ENCODE measurements at places on chromosomes 2 and 18.

DNA sequence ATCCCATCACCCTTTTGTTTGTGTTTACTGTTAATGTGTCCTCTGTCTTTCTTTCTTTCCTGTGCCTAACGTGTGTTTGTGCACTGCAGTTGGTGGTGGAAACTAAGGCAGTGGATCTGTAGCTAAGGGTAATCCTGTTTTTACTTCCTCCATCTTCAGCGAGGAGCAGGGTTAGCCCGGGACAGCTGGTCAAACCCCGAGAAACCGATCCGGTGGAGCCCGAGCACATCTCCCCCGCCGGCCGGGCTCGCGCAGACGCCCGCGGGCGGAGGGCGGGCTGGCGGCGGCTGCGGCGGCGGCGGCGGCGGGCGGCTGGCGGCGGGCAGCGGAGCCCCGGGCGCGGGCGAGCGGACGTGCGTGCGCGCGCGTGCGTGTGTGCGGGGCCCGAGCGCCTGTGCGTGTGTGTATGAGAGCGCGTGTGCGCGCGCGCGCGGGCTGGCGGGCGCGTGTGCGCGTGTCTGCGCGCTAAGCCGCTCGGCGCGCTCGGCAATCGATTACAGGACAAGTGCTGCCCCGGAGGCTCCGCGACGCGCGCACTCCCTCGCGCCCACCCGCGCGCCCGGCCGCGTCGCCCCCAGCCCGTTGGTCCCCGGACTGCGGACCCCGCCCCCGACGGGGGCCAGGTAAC, at the start of gene IKZF2:
Gene IKZF2, minus strand, starts transcription at position 176 of the 628 bp plus-strand sequence. CDS start 2,983 bp downstream, outside the sequence.
- DNase-seq: peak; percentile 84

- no peak for DNase-seq
Measured at GRCh38 chr18:14093307-14093915, 38.8 kb downstream of the ZNF519 start.

GRCh38 chr2:189661957-189662321, 680 bp downstream of the ASNSD1 start:
- no peak for DNase-seq

GRCh38 chr2:13001408-13001807, 284.7 kb downstream of the TRIB2 start:
- DNase-seq: no peak

DNA sequence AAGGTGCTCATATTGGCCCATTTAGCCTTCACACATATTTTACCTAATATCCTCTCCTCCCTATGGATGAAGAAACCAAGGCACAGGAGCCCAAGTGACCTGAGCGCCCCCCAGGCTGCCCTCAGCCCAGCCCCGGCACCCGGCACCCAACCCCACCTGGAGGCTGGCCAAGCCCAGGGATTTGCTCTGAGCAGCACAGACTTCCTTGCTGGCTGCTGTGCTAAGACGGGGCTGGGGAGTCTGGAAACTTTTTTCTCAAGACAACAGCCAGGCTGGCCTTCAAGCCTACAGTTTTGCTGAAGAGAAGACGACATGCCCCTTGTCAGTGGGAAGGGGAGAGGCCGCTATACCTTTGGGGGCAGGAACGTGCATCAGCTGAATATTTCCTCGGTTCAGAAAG, 52.7 kb upstream of the LAMA1 start:
- DNase-seq: no peak

- no peak for DNase-seq
Measured at GRCh38 chr2:224846161-224846560, 130.0 kb upstream of the CCDC195 start.

DNA sequence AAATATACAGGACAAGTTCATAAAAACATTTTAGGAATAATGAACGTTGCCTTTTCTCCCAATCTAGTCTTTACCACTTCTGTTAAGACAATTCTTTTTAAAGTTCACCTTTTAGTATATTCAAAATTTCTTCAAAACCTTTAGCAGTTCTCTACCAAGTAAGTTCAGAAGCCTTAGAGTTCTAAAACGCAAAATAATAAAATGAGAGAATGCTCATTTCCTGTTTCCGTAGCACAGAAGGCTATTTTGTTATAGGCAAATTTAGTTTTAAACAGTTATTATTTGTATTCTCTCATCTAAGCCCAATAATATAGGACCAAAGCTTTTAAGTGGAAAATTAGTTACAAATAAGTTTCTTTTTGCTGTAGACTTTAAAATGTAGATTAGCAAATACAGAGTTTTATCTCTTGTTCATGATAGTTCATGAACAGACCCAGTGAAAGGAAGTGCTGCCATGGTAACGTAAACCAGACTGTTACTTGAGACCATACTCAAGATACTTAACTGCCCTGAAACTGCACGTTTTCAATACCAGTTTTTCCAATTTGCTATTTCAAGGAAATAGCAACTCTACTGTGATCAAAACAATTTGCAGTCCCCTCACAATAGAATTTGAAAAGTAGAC, 173.1 kb upstream of the STON1 start:
- no peak for DNase-seq

DNA sequence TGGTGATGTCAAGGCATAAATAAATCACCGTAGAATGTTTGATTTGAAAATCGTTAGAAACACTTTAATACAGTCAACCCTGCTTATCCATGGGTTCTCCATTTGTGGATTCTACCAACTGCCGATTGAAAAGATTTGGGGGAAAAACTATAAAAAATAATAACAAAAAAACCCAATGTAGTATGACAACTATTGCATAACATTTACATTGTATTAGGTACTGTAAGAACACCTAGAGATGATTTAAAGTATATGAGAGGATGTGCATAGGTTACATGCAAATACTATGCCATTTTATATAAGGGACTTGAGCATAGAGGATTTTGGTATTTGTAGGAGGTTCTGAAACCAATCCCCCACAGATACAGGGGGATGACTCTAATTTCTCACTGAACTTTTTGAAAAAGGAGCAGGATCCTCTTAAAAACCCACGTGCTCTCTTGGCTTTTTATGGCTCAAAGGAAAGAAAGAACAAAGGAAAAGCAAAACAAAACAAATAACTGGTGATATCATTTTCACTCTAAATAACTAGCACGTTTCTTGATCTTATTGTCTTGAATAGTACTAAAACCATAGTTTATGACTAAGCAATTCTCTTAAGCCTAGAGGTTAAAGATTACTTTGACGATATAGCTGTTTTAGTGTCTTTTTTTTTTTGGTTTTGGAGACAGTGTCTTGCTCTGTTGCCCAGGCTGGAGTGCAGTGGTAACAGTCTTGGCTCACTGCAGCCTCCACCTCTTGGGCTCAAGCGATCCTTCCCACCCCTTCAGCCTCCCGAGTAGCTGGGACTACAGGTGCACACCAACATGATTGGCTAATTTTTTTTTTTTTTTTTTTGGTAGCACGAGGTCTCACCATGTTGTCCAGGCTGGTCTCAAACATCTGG, 17.0 kb downstream of the GMCL1 start:
- DNase-seq: no peak

DNA sequence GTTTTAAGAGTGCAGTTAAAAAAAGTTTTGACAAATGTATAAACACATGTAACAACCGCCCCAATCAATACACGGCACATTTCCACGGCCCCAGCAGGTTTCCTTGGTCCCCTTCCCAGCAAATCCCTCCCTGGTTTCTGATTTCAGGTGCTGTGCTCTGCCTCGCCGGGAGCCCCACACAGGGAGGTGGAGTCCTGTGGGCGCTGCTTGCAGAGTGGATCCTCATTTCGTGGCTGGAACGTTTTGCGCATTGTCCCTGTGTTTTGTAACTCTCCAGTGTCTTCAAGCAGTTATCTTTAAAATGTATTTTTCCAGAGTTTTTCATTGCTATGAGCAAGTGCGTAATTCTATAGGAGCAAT, 124.8 kb downstream of the GALR1 start:
- DNase-seq: no peak

DNA sequence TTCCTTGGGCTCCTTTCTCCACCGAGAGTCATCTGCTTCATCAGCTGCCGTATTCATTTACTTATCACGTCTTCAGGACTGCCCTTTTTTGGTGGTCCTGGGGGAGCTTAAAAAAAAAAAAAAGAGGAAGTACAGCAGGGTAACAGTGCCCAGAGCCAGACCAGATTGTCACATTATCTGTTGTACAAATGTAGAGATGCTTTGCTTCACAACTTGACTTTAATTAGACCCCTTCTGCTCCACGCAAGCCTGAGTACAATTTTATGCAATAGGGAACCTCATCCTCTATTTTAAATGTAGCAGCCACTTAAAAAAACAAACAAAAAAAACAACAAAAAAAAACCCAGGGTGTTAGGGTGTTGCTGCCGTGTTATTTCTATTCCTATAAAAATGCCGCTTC, 128.3 kb downstream of the PRPF40A start:
- no peak for DNase-seq

DNA sequence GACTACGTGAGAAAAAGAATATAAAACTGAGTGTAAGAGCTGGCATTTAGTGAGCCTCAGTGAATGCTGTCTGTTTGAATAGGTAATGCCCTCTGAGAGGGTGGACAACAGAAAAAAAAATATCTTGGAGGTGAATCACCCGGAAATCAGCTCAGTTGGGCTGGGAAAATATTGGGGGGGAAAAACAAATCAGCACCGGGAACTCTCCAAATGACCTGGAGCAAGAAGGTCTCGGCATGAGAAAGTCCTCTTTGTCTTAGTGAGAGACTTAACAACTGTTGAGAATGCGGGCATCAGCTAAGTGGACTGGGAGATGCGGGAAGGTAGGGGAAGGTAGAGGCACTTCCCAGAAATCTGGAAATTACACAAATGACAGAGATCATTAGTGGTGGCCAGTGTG, 109.4 kb upstream of the POU3F3 start:
- DNase-seq: no peak

DNA sequence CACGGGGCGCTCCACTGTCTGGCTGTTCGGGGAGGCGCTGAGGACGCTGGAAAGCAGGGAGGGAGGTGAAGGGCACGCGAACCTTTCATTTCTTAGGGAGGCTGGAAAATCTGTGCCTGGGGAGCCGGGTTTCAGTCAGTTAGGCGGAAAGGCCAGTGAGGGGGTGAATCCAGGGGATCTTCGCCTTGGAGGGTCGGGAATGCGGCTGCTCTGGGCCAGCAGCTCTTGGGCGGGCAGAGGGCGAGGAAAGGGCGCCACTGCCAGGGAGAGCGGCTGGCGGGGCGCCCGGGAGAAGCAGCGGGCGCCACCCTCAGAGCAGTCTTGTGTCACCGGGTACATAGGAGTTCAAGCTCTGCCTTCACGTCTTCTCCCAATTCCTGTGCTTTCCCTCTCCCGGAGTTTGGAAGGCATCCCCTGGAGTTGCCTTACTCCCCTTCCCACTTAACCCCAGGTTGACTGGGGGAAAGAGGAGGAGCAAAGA, 1.4 kb downstream of the CCDC85A start:
- no peak for DNase-seq

- DNase-seq: no peak
Measured at GRCh38 chr2:53969285-53969967, 1.4 kb downstream of the PSME4 start.

DNA sequence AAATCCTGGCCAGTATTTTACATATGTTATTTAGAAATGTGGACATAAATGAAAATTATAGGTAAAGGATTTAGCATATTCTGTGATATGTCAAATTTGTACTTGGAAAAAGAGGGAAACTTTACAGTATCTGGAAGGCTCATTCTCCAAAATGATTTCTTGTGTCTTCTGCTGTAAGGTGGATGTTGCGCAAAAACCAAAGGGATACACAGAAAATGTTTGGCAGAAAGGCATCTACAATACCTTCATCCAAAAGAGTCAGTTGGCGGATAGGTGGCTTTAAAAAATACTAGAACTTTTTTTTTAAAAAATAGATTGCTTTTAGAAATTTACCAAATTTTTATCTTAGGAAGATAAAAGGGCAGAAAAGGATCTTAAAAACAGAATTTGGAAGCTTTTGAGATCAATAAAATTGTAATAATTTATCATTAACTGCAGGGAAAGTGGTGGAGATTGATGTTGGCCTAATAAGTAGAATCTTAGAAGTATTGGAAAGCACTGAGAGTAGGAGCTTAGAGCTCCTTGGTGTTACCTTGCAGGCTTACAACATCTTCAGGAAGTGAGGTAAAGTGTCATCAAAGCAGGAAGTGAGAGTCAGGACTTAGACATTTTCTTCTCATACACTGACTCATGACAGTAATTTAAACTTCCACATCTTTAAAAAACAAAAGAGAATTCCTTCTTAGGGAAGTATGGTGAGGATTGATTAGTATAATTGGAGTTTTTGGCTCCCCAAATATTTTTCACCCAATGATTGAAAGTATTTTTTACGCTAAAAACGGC, 2.1 kb downstream of the NABP1 start:
- no peak for DNase-seq

DNA sequence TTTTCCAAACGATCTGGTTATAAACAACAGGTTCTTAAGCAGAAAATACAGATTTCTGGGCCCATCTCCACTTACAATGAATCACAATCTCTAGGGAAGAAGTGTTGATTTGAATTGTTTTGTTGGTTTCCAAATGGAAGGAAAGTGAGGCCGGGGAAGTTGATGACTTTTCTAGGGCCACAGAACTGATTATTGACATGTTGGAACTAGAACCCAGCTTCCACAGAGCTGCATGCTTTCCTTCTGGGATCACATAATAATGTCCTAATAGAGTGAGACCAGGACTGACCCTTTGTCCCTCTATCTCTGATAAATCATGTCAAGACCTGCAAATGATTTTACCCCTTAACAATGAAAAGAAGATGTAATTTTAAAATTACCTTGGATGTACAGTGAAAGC, 332.2 kb downstream of the OSR1 start:
- no peak for DNase-seq

DNA sequence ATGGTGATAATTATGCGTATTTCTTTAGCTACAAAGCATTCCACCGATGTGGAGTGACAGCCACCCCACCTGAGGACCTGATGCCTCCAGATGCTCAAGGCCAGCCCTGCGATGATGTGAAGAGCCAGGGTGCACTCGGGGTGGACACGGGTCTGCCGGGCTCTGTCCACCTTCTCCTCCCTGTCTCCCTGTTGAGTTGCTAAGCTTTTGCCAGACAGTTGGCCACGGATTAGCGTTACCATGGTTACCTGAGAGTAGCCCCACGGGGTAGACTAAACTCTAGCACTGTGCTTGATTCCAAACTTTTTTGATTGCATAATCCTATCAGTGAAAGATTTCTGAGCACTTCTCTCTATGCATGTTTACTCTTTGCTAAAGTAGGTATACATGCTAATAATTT, 86.2 kb downstream of the SMIM21 start:
- DNase-seq: peak; percentile 89

- DNase-seq: no peak
Measured at GRCh38 chr2:86038291-86039081, 67.2 kb downstream of the POLR1A start.

DNA sequence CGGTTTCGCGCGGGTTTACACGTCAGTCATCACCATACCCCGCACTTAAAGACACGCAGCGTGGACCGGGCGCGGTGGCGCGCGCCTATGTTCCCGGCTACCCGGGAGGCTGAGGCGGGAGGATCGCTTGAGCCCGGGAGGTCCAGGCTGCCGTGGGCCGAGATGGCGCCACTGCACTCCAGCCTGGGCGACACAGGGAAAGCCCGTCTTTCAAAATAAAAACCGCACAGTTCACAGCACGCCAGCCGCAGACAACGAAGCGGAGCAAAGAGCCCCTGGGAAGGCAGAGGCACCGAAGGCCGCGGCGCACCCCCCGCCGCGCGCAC, 328 bp downstream of the DTYMK start:
- DNase-seq: no peak

GRCh38 chr2:119678021-119678656, 862 bp upstream of the TMEM177 start:
- peak; percentile 88 for DNase-seq

GRCh38 chr2:5841126-5841525, 148.9 kb downstream of the SOX11 start:
- DNase-seq: no peak

- DNase-seq: peak; percentile 95
Measured at GRCh38 chr2:223101340-223102039, 49.5 kb downstream of the KCNE4 start.

Measured in WERI-Rb-1 (cell line).